ENCODE measurements at places on chromosomes 11 and 22.

- DNase-seq = no peak
These were observed 469.8 kb upstream of the KIRREL3 start for GRCh38 chr11:127470306-127470884.

- DNase-seq = no peak
These were observed 21.2 kb downstream of the SCGB1A1 start for GRCh38 chr11:62439785-62440602.

- no peak for DNase-seq
These were observed 1025.2 kb downstream of the TBC1D22A start for GRCh38 chr22:47787501-47788227.

DNA sequence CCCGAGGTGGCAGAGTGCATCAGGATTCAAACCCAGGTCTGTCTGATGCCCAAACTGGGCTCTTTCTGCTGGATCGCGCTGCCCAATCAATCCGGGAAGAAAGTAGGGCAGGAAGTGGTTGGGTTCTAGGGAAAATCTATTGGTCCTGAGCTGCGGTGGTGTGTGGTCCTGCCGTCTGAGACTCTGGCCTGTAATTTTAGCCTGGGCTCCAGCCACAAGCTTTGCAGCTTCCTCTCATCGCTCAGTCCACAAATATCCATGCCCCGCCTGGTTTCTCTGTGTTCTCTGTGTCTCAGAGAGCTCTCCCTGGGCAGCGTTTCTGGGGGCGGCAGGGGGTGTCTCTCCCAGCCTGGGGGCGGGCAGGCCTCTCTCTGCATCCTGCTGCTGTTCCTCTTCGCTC, 18.7 kb downstream of the CACNG2 start:
- DNase-seq = no peak

DNA sequence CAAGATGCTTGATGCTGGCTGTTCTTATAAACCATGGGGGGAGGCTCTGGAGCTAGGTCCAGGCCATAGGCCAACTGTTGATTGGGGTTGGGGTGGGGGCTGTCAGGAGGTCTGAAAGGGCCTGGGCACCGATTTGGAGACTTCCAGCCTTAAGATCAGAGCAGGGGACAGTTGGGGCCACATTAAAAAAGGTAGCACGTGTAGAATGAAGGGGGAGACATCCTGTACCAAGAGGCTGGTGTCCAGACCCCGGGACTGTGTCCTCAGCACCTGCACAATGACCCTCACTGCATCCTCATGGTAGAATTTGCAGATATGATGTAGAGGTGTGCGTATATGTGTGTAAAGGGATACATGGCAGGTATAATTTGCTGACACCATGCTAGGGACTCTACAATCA, 12.4 kb upstream of the TBX1 start:
- no peak for DNase-seq

- no peak for DNase-seq
These were observed 32.0 kb downstream of the EXPH5 start for GRCh38 chr11:108561535-108561991.

GRCh38 chr22:43400449-43400848, 11.4 kb upstream of the MPPED1 start:
- DNase-seq = no peak

GRCh38 chr22:34592123-34592740, 473.7 kb upstream of the ISX start:
- no peak for DNase-seq

DNA sequence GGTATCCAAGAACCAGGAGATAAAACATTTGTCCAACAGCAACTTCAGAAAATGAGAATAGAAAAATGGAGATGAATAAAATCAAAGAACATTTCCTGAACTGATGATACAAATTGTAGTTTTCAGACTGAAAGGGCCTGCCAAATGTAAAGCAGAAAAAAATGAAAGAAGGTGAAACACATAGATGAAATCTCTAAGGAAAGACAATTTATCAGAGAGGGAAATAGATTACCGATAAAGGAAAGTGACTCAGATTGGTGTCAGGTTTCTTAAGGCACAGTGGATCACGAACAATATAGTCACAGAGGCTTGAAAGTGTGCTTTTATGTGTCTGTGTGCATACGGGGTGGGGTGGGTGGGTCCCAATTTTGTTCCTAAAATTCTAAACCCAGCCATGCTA, 4.1 kb upstream of the STT3A start:
- DNase-seq = no peak

DNA sequence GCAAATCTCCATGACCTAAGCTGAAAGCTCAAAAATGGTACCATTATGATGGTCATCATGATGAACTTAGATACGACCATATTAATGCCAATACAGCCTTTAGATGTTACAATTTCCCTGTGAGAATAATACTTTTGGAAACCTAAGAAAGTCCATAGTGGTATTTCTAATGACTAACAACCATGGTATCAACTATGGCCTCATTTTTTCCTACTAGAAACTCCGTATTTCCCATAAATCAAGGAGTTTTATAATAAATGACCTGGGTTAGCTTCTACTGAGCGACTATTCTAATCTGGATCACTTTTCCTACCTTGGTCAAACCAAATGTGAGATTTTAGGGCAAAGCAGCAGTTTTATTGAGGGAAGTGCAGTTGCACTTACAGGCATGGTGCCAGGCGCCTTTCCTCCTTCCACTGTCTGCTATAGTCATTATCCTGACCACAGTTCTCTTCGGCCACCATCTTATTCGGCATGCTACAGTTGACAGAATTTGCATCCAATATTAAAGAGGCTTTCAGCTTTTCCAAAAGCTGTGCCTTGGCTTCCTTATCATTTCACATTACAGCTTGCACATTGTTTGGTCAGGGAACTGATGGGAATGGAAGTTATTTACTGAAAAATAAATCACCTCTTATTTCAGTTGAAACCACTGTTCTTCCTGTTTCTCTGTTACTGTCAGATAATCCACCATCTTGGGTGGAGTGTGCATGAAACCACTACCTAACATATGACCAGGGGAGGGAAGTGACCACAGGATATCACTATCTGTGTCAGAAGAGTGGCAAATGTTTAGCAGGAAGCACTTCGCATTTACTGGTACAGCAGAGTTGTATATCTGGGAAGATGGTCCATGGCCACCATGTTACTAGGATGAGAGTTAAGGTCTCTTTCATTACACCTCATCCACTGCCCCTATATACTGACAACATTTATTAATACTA, 74.5 kb upstream of the PICALM start:
- DNase-seq = peak; percentile 79

GRCh38 chr11:19196432-19196831, 5.4 kb downstream of the CSRP3 start:
- no peak for DNase-seq

DNA sequence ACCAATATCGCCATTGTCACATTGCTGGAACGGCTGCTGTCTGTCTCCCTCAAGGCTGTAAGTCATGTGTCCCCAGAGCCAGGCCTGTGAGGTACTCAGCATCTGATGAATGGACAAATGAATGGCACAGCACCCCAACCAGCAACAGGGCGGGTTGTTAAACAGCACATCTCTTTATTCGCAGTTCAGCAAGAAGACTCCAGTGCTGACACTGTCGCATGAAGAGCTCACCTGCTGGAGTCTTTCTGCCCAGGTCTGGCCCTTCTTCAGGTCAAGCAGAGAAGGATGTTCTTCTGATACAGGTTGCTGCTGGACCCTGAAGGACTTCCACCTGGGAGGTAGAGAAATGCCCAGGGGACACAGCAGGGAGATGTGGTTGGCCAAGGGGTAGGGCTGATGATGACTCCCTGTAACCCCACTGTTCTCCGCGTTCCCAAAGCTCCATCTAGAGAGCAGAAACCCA, 4.8 kb downstream of the SPATA19 start:
- no peak for DNase-seq

GRCh38 chr11:130600139-130600538, 151.7 kb downstream of the ADAMTS15 start:
- DNase-seq = no peak

GRCh38 chr22:44024288-44024921, at the start of gene PARVB:
Gene PARVB (plus strand): TSS chr22:44024302. CDS start chr22:44024340, 38 bp downstream.
- peak; percentile 20 for DNase-seq

DNA sequence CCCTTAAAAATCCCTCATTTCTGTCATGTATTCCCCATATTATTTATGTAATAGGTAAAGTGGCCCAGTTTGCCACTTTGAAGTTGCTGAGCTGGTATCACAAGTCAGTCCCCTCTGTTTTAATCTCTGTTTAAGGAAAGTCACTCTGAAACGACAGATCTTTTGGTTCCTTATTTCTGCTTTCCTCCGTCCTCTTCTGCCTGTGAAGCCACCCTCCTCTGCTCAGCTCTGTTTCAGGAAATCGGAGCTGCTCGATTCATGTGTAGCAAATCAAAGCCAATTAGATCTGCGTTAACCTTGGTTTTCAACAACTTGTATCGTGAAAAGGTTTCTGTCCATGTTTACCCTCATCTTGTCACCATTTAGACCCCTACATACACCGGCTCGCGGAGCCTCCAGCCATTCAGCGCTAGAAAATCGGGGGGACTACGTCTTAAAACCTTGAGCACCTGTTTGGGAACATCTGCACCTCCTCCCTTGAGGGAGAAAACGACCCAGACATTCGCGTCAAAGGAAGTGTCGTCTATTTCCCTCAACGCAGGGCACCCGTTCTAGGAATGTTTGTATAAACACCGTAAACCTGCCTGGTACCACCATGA, 576 bp upstream of the SC5D start:
- no peak for DNase-seq

DNA sequence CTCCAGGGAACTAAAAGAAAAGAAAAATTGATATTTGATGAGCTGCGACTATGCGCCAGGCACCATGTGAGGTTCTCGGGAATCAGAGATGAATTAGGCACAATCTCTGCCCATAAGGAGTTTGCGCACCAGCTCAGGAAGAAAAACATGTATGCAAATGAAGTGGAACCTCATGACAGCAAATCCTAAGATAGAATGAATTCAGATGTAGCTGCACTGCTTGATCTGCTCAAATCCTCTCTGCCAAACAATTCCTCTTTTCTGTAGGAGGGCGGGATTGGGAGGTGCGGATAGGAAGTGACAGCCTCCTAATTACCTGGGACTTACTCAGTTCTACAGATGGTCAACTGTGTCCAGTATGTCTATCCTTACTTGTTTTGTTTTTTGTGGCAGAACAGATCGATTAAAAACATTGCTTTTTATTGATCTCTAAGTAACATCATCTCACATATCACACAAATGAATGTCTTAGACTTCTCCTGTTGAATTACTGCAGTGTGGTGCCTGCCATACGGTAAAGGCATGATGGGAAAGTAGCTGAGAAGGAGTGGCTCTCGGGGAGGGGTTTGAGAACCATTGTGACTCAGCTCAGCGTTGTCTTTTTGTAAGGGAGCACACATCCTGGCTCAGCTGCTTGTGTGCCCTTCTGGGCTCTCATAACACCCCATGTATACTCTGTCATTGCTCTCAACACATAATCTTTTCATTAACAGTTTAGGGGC, 13.9 kb downstream of the CRTAM start:
- no peak for DNase-seq

DNA sequence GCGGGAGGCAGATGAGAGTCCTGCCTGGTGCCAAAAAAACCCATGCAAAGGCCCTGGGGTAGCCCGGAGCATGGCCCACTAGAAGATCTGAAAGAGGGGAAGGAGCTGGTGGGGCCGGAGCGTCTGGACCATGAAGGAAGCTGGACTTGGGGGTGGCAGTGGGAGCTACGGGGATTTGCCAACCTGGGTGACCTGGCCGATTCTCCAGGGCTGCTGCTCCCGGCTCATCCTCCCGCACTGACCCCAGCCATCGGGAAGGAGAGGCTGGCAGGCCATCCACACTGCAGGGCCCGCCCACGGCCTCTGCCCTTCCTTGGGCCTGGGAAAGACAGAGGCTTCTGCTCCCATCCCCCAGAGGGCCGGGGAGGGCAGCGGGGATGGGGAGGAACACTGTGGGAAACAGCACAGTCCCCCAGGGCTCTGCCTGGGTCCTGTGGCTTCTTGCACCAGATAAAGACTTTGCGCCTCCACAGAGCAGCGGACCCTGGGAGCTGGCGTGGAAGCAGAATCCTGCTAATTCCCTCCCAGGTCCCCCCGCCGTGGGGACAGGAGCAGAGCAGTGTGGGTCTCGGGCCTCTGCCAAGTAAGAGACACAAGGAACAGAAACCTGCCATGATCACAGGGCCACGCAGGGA, 87.1 kb upstream of the LINC01488 start:
- no peak for DNase-seq

DNA sequence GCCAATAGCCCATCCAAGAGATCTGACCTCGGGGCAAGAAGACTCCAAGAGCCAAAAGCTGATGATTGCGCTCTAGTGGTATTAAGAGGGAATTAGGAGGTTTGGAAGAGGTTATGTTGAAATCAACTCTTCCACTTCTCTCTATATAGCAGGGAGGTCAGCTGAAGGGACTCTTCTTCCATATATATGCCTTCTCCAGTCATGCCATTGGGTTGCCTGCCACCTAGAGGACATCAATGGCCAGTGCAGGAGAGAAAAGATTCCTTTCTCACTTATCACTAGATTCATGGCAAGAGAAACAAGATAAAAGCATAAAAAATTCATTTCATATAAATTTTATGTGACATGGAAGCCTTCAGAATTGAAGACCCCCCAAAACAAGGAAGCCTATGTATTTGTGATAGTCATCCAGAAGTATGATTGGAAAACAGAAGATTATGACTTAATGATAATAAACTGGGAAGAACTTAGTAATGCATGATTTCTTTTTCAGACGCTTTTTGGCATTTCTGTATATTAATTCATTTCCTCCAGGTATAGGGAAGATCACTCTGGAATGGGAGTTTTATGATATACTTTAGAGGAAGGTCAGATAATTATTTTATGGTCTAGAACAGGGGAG, 435.1 kb upstream of the DDI1 start:
- peak; percentile 20 for DNase-seq

DNA sequence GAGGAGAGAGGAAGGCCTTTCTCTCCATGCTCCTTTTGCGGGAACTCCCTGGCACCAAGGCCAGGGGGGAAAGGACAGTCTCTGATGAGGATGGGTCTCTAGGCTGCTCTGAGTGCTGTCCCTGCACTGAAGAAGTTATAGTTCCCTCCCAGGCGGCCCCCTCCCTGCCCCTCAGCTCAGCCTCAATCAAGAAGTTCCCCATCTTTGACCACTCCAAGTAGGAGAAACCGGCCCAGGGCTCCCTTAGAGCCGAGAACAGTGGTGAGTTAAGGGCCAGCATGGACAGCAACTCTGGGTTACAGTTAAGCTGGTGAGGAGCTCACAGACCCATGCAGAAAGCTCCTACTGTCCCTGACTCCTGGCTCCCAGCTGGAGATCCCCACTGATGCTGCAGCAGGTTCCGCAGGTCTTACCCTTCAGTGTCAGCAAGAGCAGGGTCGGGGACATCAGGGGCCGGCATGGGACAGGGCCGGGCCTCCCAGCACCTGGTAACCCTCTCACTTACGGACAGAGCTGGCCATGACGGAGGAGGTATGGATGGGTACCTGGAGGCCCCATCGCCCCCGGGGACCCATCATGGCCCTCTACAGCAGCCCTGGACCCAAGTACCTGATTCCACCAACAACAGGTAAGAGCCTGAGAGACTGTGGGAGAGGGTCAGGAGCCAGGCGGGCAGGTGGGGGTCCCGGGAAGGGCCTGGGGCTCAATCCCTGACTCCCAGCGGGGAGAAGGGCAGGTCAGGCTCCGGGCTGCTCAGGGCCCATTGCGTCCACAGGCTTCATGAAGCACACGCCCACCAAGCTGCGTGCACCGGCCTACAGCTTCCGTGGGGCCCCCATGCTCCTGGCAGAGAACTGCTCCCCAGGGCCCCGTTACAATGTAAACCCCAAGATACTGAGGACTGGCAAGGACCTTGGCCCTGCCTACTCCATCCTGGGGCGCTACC, 4.2 kb downstream of the SCGB1C1 start:
- DNase-seq = no peak

Data from immature natural killer cell (primary cell).